ENCODE measurements at places on chromosomes 3 and 15. TPM values are rescaled to one million over a fixed set of nuclear protein-coding genes. Genes with fewer than 3 reads are reported as not detected.

DNA sequence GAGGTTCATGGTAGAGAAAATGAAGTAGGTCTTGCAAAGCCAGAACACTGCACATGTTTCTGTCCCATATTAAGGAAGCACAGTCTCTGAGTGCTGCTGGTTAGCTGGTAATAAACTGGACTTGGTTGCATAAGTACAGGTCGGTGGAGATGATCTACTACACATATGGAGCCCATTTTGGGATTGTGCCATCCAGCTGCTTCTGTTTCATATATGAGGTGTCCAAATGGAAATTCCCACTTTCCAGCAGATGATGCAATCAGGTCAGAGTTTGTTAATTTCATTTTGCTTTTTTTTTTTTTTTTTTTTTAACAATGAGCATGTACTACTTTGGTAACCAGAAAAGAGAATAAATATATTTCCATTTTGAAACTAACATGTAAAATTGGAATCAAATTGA is 122.6 kb downstream of the SATB1 start:
- H3K4me3 ChIP-seq: no peak overlapping the region
- DNase-seq: peak; percentile 43
- no peak overlapping the region for H3K27ac ChIP-seq
- H3K27me3 ChIP-seq: no peaks in the 10 kb centered on the region
- no peaks in the 10 kb centered on the region for H3K36me3 ChIP-seq

- no peak overlapping the region for H3K27ac ChIP-seq
- no peaks in the 10 kb centered on the region for H3K27me3 ChIP-seq
- H3K4me3 ChIP-seq: no peak overlapping the region
- H3K36me3 ChIP-seq: no peaks in the 10 kb centered on the region
- no peak for DNase-seq
These were observed 30.2 kb downstream of the TTBK2 start for GRCh38 chr15:42890161-42890913.

GRCh38 chr3:111648991-111649579 is 53.9 kb upstream of the ZBED2 start:
- peaks cover under 1% of the 10 kb centered on the region for H3K27me3 ChIP-seq
- H3K27ac ChIP-seq: no peak overlapping the region
- H3K36me3 ChIP-seq: no peaks in the 10 kb centered on the region
- DNase-seq: no peak
- H3K4me3 ChIP-seq: no peak overlapping the region

DNA sequence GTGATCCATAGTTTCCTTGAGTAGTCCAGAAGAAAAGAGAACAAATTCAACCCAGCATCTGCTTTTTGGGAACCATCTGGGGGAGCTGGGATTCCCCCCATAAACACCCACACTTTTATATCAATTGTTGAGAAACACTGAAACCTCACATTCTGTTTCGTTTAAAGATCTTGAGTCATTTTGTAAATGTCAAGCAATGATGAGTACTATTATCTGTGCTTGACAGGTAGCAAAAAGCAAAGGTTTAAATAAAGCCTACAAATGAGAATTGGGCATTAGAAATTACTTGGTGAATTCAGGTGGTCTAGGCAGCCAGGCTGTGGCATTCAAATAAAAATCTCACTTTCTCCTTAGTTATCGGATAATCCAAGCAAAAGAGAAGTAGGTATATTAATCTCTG is 75.7 kb downstream of the TMEM266 start:
- H3K27ac ChIP-seq: no peak overlapping the region
- DNase-seq: no peak
- H3K27me3 ChIP-seq: peaks cover 30% of the 10 kb centered on the region

GRCh38 chr3:184561913-184562877 is 610 bp downstream of the EPHB3 start:
- no peaks in the 10 kb centered on the region for H3K27me3 ChIP-seq
- peaks cover 39% of the 10 kb centered on the region for H3K4me1 ChIP-seq
- H3K27ac ChIP-seq: peak overlapping the region; percentile 80
- no peak for DNase-seq
- peak overlapping the region; percentile 98 for H3K4me3 ChIP-seq
- H3K36me3 ChIP-seq: no peaks in the 10 kb centered on the region

The SNX33 gene
- total RNA-seq: 17.1 TPM

The HIGD2B gene
- not detected for total RNA-seq

The LZTFL1 gene
- 26.4 TPM for total RNA-seq

The ARL8B gene
- total RNA-seq: 26.1 TPM
